ENCODE measurements at places on chromosomes 5 and 9. TPM values are rescaled to one million over a fixed set of nuclear protein-coding genes. Genes with fewer than 3 reads are reported as not detected.

The NIPBL gene
- 119 TPM for total RNA-seq

The NNT gene
- total RNA-seq = 177 TPM

The HNRNPAB gene
- total RNA-seq = 46.0 TPM

The LCN10 gene
- total RNA-seq = not detected

The SCGB3A1 gene
- total RNA-seq = not detected

The IFNB1 gene
- total RNA-seq = not detected

The ZNF883 gene
- 75.4 TPM for total RNA-seq

The CNTFR gene
- 23.8 TPM for total RNA-seq

The MSANTD3 gene
- 70.4 TPM for total RNA-seq

The PCDHGA4 gene
- total RNA-seq = 21.6 TPM

The SUSD3 gene
- total RNA-seq = 1.3 TPM

The GNA14 gene
- 0.94 TPM for total RNA-seq

The LRRC14B gene
- total RNA-seq = 0.31 TPM

The ACOT12 gene
- 5.0 TPM for total RNA-seq

The RBM22 gene
- total RNA-seq = 42.9 TPM

The PCDHB10 gene
- total RNA-seq = 26.3 TPM

The NADK2 gene
- 57.0 TPM for total RNA-seq

The OBP2B gene
- total RNA-seq = not detected

The ZDHHC21 gene
- 62.0 TPM for total RNA-seq

The LMX1B gene
- total RNA-seq = not detected

The COL15A1 gene
- total RNA-seq = 11.3 TPM

The TAF11L12 gene
- total RNA-seq = not detected

The FIBCD1 gene
- 1.3 TPM for total RNA-seq

The DBH gene
- total RNA-seq = not detected

The THBS4 gene
- total RNA-seq = 3.4 TPM

The PCDHA9 gene
- 42.6 TPM for total RNA-seq

The ATP6V0E1 gene
- total RNA-seq = 38.2 TPM

The GNAQ gene
- 162 TPM for total RNA-seq

The LCN9 gene
- not detected for total RNA-seq

The GPR150 gene
- not detected for total RNA-seq

The CEP72 gene
- total RNA-seq = 7.2 TPM

The GRAMD2B gene
- total RNA-seq = 5.3 TPM

The TCF7 gene
- 1.6 TPM for total RNA-seq

The SLC46A2 gene
- total RNA-seq = not detected

The GRXCR2 gene
- total RNA-seq = not detected

The ASPN gene
- total RNA-seq = 1.3 TPM
